Skeletal muscle cell (primary cell): ENCODE measurements at places on chromosomes 5 and 9.
A peak's percentile ranks its signal among the peaks of the same experiment; 100 is the strongest.

GRCh38 chr5:172542651-172543131 is 88.4 kb upstream of the SH3PXD2B start:
- no peak for DNase-seq

DNA sequence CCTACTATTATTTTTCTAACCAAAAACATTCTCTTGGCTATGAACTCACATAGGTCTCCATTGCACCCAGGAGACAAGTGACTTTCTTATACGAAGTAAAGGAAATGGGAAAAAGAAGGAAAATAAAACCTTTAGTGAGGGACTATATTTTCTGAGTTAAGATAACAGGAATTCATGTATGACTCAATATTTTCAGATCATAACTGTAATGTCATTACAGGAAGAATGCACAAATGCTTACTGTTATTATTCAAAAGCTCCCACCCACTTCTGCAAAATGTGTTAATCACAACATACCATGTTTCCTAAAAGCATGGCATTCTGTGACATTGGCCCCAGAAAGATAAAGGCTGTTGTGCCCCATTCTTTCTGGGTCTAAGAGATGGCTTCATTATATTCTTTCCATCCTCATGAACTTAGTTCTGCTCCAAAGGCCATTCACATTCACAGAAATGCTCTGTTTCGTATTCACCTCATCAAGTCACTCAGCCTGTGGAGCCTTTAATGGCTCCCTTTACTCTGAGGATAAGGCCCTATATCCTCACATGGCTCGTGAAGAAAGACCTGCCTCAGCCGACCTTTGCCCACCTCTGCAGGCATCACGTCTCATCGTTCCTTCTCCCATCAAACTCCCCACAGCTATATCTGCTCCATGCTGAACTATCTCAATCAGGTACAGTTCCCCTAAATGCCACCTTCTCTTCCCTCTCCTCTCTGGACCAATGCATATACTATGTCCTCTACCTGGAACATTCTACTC is 77.0 kb downstream of the ABCA1 start:
- DNase-seq: no peak

- no peak for DNase-seq
Measured at GRCh38 chr5:125722550-125722949, 700.7 kb upstream of the GRAMD2B start.

GRCh38 chr5:123659011-123659410 is 147.0 kb downstream of the CSNK1G3 start:
- no peak for DNase-seq

DNA sequence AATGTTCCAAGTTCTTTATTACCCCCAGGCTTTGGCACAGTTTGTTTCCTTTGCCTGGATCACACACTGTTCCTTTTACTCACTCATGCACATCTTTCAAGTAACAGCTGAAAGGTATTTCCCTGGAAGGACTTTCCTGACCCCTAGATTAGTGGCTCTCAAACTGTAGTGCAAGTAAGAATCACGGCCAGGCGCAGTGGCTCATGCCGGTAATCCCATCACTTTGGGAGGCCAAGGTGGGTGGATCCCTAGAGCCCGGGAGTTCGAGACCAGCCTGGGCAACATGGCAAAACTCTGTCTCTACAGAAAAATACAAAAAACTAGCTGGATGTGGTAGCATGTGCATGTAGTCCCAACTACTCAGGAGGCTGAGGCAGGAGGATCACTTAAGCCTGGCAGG is 19.1 kb upstream of the DELE1 start:
- DNase-seq: no peak

- no peak for DNase-seq
Measured at GRCh38 chr5:122701640-122702523, 73.0 kb upstream of the SNX2 start.

GRCh38 chr5:142378737-142379634 is 54.2 kb upstream of the SPRY4 start:
- DNase-seq: no peak

- peak; percentile 71 for DNase-seq
Measured at GRCh38 chr5:125326150-125326510, 579.7 kb upstream of the ZNF608 start.

GRCh38 chr5:143601917-143602333 is 198.4 kb upstream of the NR3C1 start:
- DNase-seq: no peak

DNA sequence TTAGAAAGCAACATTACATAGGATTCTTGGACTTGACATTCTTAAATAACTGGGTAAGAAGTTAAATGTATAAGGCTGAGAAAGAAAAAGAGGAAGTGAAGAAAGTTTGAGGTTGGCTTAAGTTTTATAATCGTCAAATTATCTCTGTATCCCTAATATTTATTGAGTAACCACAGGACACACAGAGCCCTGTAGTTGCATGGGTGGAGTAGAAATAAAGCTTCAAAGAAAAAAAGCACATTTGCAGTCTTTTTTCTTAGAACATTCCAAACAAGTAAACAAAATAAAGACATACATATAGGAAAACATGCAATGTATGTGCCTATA is 137.0 kb downstream of the CCDC192 start:
- DNase-seq: no peak

- no peak for DNase-seq
Measured at GRCh38 chr5:61768692-61769281, 436.7 kb downstream of the ZSWIM6 start.

GRCh38 chr5:133041157-133041784 is 10.5 kb upstream of the HSPA4 start:
- DNase-seq: no peak

- DNase-seq: no peak
Measured at GRCh38 chr5:55692509-55692908, 19.6 kb downstream of the SLC38A9 start.

DNA sequence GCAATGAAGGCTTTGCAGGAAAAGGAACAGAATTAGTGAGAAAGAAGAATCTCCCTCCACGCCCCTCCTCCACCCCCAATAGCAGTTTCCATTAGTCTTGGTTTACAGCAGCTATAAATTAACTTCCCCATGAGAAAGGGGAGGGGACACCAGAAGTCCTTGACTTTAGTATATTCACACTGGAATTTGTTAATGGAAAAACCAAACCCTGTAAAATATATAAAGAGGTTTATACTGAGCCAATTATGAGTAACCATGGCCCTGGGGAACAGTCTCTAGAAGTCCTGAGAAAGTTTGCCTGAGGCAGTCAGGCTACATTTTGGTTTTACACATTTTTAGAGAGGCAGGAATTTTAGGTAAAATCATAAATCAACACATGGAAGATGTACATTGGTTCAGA is 88.5 kb downstream of the ALDH1A1 start:
- DNase-seq: no peak

DNA sequence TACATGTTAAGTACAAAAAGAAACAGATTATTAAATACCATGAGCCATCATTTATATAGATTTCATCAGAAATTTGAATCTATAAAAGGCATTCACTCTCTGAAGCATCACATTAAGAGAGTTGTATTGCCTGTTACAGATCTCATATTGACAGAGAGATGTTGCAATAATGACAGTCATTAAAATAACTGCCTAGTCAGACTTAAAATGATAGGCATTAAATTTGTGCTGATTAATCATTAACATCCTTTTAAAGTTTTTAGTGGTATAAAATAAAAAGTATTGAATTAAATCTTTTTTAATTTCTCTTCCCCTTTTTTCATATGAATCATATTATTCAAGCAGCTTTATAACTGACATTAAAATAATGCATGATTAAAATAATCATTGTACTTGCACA is 404.9 kb upstream of the FAM174A start:
- DNase-seq: no peak

- DNase-seq: no peak
Measured at GRCh38 chr9:136024696-136025316, 63.6 kb upstream of the UBAC1 start.

- DNase-seq: no peak
Measured at GRCh38 chr5:164027738-164028137, 522.3 kb downstream of the MAT2B start.

DNA sequence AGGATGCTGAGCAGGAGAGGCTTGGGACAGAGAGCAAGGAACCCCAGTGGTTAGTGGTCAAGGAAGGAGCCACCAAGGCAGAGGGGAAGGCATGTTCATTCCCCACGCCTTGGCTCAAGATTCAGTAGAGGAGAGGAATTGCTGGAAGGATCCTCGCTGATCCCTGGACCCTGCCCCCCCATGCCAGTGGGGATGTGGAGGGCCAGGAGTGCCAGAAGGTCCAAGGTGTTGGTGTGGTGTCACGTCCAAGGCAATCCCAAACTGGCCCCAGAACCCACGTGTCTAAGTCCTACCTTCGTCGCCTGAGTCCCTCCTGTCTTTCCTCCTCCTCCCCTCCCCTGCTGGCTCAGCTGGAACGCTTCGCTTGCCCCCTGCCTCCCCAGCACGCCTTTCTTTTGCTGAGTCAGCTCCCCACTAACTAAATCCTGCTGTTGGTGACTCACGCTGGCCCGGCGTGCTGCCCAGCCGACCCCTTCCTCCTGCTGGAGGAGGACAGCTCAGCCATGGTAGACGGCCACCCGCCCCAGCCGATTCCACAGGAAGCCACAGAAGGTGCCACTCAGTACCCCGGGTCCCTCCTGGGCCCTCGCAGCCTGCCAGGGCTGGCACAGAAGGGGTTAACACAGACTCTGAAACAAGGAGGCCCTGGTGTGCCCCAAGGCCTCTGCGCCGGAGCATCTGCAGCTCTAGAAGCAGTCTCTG is 37.6 kb upstream of the ORM1 start:
- peak; percentile 79 for DNase-seq

DNA sequence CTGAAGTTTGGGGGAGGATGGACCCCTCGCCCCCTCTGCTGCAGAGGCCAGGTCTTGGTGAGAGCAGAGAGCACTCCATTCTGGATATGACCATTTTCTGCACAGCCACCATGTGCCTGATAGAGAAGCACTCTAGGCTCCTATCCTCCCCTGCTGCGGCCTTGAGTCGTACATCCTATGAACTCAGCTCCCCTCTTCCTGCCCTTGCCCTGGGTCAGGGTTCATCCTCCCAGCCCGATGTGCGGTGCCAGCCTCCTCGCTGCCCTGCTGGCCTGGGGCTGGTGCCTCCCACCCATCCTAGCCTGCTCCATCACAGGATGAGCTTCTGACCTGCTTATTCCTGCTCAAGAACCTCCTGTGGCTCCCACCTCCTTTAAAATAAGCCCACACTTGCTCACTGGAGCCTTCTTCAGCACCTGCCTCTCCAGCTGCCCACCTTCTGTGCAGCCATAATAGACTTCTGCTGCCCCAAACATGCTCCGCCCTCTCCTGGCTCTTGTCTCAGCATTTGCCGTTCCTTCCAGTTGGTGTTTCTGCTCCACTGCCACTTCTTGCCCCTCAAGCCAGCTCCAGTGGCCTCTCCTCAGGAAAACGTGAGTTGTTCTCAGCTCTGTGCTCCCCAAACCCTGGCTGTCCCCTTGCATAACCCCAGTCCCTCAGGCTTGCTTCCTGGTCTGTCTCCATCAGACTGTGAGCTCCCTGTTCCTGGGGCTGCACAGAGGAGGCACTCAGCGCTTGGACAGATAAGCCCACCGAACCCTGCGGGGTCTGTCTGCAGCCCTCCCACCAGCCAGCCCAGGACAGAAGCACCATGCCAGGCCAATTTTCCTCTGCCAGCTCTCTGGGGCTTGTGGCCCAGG is 22.3 kb upstream of the TTLL11 start:
- no peak for DNase-seq

DNA sequence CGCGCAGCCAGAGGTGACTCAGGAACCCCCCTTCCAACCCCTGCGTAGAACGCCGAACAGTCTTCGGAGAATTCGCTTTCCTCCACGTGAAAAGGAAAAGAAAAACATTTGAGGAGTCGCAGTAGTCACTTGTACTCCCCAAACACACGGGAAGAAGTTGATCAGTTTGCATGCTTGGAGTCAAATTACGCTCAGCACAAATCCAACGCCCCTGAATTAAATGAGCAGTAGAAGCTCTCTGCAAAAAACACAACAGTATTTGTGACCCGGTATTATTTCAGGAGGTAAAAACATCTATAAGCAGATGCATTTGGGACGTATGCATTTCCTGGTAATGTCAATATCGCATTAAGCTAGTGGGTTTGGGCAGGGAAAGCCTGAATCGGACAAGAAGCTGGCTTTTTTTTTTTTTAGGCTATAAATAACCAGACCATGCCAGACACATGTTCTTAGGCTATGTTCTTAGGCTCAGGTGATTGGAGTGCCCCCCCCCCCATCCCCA is 854 bp upstream of the ARL15 start:
- DNase-seq: no peak

GRCh38 chr9:107467416-107467815 is 22.2 kb downstream of the KLF4 start:
- DNase-seq: no peak

DNA sequence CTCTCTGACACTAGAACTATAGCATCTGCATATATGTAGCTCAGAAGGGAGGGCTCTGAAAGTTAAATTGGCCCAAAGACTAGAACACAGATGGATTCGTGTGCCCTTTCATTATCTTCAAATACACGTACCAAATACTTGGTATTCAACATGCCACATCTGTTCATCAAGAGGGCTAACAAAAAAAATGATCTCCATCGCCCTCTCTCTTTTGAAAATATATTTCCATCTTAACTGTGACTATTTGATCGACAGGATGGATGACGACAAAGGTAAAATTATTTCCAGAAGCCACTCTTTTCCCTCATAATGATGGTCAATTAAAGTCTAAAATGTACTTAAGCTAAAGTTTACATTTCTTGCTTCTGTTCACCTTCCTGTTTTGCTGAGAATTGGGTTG is 77.0 kb downstream of the SEMA6A start:
- no peak for DNase-seq

- no peak for DNase-seq
Measured at GRCh38 chr9:135146766-135147473, 59.5 kb downstream of the OLFM1 start.

DNA sequence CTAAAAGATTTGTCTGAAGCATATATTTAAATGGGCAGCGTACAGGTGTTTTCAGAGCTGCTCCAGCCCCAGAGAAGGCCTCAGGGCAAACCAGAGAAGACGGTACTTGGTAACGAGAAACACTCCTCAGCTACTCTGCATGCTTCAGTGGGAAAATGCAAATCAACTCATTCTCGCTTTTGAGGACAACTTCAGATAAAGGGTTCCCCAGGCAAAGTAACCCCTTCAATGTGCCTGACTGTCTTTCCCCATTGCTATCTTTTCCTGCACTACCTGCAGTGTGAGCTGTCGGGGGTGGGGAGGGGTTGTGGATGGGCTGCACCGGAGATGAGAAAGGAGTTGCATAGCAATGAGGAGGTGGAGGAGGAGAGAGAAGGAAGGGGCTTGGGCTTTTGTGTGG is 339.7 kb upstream of the CLINT1 start:
- no peak for DNase-seq

GRCh38 chr5:7094626-7095025 is 301.3 kb upstream of the ADCY2 start:
- no peak for DNase-seq

GRCh38 chr5:126391386-126391785 is 31.8 kb upstream of the GRAMD2B start:
- DNase-seq: no peak

- DNase-seq: no peak
Measured at GRCh38 chr5:149526845-149527590, 24.2 kb downstream of the CSNK1A1 start.
